SJSA1 (cell line): ENCODE measurements at places on chromosomes 7 and 10.

GRCh38 chr7:29421010-29421956 lies 142.4 kb upstream of the PRR15 start:
- no peak for DNase-seq

DNA sequence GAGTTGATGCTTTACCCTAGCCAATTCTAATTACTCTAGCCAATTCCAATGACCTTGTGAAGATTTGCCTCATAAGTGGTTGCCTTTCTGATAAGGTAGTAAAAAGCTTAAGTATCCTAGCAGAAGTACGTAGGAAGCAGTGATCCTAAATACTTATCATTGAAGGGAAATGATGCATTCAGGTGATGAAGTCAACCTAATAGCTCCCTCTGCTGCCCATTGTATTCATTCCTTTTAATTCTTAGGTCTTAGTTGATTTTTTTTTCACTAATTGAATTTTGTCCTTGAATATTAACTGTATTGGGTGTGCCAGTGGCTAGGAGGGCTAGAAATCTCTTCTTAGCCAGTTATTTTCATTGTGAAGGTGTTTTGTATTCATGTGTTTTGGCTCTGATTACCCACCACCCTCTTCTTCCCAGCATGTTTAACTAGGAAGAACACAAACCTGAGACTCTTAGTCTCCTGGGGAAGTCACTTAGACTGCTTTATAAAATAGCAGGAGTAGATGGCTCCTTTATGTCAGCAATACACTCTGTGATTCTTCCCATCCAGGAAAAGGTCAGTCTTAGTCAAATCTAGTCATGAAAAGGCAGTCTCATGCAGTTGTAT lies 46.3 kb downstream of the PLEKHA8 start:
- no peak for DNase-seq

DNA sequence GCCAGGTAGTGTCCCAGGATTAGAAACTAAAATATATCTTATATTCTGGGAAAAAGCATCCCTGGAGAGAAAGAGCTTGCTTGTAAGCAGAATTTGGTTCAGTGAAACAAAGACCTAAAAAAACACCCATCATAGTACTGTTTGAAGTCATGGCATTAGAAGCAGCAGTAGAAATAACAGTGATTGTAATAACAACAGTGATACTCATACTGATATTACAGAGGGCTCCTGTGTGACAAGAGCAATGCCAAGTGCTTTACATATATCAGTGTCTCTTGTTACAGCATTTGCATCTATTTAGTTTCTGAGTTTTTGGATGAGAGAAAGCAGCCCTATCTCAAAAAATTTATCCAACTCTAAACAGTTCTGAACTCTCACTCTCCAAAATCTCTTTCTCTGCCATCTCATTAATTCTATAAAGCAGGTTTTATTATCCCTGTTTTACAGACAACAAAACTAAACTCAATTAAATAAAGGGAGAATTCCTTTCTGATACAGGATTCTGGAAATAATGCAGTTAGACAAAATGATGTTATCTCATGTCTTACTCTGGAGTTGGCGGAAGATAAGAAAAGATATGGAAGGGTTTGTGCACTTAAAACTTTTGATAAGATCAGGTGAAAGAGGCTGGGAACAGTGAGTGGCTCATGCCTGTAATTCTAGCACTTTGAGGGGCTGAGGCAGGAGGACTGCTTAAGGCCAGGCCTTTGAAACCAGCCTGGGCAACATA lies 146.5 kb upstream of the AOAH start:
- DNase-seq, result no peak

DNA sequence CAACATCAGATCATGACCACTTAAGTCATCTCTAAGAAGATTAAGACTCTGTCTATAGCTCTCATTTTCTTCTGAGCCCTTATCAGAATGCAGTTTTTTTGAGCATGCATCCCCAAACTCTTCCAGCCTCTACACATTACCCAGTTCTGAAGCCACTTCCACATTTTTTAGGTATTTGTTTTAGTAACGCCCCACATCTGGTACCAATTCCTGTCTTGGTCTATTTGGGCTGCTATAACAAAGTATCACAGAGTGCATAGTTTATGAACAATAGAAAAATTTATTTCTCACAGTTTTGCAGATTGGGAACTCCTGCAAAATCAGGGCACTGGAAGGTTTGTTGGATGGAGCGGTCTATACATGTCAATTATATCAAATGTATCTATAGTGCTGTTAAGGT lies 107.7 kb upstream of the KCND2 start:
- no peak for DNase-seq

DNA sequence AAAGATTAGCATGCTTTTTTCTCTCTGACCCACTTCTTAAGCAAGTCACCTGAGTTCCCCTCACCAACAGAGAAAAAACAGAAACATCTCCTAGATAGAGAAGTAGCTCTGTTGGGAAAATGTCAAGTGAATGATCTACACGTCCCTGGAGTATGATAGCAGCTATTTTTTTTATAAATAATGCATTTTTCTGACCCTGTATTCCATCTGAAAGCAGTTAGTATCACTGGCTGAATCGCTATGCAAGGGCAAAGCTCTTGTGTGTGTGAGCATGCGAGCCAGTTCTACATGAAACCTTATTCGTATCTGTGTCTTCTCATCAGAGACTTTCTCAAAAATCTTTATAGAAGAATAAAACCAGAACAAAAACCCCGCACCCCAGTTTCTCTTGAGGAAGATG lies 8.2 kb downstream of the ANKMY2 start:
- DNase-seq, result no peak
